Thymus (tissue), 14 donors: ENCODE measurements at places on chromosomes 2 and 18.

GRCh38 chr2:150567771-150568301, 80.4 kb upstream of the RND3 start:
- no peak for DNase-seq

DNA sequence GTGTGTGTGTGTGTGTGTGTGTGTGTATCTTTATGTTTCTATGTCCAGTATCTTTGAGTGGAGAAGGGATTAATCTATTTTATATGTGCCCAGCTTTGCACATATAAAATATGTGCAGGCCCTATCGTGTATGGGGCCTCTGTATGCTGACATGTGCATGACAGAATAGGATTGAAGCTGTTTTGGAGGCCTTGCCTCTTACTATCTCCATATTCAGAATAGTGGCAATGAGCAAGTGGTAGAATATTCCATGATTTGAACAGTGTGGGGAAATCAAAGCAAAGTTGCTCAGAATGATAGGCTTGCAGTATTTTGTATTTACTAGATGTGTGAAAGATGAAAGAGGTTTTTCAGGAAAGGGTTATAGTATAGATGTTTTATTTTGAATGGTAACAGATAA, 480.8 kb downstream of the XIRP2 start:
- DNase-seq: no peak

DNA sequence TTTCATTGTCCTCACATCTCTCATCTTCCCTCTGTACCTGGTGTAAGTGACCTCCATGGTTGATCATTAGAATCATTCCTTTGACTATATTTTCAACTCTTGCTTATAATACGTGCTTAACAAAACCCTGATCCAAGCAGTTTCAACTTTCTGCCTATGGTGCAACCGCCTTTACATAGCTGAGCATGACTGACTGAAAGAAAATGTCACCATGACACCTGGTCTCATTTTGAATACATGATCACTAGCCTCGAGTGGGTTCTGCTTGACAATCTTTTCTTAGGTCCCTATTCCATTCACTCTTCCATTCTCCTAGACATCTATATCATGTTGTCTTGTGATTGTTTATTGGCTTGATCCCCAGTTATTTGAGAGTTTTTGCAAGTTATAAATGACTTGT, 78.9 kb upstream of the STAM2 start:
- no peak for DNase-seq

DNA sequence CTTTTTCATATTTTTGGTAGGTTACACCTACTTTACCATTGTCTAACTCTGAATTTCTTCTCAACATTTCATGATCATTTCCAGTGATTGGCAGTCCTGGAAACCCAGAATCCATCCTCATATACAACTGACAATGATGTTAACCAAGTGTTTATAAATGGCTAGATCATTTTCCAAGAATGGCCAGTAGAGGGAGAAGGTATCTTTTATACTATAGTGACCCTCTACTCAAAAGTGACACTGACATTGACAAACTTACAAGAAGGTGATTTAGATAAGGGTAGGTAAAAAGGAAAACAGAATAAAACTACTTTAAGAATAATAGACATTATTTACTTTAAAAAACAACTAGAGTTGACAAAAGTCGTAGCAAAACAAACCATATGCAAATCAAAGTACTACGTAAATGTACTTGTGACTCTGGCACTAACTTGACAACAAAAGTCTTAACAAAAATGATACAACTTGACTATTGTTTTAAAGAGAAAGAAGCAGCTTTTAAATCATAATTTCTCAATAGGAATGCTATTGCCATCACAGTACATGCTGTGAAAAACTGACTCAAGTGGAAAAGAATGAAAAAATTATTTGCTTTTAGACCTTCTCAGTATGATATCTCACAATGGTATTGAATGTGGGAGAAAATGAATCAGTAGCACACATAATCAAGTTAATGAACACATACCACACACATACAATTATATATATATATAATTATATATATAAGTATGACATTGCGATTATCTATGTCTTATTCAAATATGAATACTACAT, 76.6 kb upstream of the GRB14 start:
- DNase-seq: no peak

DNA sequence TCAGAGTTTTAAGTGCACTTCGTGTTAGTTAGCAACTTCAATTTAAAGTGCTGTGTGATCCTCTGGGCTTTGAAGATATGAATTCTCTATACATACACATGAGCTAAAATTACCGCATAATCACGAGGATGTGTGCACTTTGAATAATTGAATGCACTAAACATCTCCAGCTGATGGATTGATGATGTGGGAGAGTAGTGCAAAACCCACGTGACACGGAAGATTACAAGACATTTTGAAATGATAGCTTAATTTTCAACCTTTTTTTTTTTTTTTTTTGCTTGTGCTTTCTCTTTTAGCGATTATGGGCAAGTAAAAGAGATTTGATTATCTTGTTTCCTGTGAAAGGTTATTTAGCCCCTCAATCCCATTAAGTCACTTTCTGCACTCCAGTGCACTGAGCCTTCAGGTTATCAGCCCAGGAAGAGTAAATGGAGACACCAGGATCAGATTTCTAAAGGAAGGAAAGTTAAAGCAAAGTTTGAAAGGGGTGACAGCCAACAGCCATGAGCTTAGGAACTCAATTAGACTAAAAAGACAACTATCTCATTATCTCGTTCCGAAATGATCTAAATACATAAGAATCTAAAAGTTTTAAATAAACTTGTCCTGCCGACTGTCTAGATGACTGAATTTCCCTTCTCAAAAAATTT, 81.6 kb downstream of the CDK15 start:
- no peak for DNase-seq

GRCh38 chr2:201450954-201451291, 335 bp downstream of the TRAK2 start:
- DNase-seq: no peak

GRCh38 chr2:23636426-23636825, 251.4 kb downstream of the KLHL29 start:
- DNase-seq: no peak

DNA sequence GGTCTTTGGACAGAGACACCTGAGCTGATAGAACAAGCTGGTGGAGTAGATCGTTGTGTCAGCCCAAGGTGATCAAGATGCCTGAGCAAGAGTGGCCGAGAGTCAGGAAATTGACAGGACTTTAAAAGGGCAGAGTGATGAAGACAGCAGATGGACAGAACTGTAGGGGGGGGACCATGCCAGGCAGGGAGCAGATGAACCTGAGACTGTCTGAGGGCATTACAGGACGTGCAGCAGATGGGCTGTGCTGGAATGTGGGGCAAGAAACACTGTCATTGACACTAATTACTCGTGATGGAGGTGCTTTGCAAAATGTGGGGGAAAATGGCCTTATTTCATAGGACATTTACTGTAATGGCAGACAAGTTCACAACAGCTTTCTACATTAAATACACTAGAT, 225.0 kb downstream of the THSD7B start:
- no peak for DNase-seq

DNA sequence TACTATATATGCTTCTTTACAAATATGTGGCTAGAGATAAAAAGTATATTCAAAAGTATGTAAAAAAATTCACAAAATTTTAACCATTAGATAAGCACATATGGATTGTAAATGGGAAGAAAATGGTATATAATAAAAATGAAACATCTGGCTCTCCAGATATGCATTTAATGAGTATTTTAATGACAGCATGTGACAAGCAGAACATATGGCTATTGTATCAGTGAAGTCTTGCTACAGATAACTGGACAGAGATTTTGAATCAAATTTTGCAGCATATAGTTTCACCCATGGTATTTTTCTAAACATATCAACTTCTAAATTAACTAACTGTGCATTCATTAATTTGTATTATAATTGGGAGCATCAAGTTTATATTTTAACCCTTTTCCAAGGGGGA, 5.0 kb upstream of the ABCA12 start:
- DNase-seq: no peak

DNA sequence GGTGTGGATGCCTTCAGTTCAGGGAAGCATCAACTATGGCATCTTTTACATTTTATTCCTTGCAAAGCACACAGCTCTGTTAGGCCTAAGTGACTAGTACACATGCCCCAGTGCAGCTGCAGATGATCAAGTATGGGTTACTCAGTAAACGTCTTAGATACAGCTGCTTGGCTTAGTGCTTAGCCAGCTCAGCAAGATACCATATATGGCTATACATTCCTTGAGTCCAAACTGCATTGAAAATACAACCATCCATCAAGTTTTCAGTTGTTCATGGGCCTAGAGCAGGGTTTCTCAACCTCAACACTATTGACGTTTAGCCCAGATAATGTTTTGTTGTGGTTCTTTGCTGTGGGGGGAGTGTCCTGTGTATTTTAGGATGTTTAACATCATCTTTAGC, 769.9 kb downstream of the TSN start:
- DNase-seq: no peak

GRCh38 chr2:132415915-132416722, 486 bp upstream of the GPR39 start:
- no peak for DNase-seq

GRCh38 chr2:217929757-217930707, 72.8 kb downstream of the TNS1 start:
- no peak for DNase-seq

GRCh38 chr18:57434536-57435494, at the start of gene ONECUT2:
Gene ONECUT2 (plus strand): TSS chr18:57435374. CDS start chr18:57435717, 343 bp downstream.
- peak; percentile 69 for DNase-seq

- no peak for DNase-seq
These were observed 23.7 kb downstream of the RTP5 start for GRCh38 chr2:241893265-241893664.

DNA sequence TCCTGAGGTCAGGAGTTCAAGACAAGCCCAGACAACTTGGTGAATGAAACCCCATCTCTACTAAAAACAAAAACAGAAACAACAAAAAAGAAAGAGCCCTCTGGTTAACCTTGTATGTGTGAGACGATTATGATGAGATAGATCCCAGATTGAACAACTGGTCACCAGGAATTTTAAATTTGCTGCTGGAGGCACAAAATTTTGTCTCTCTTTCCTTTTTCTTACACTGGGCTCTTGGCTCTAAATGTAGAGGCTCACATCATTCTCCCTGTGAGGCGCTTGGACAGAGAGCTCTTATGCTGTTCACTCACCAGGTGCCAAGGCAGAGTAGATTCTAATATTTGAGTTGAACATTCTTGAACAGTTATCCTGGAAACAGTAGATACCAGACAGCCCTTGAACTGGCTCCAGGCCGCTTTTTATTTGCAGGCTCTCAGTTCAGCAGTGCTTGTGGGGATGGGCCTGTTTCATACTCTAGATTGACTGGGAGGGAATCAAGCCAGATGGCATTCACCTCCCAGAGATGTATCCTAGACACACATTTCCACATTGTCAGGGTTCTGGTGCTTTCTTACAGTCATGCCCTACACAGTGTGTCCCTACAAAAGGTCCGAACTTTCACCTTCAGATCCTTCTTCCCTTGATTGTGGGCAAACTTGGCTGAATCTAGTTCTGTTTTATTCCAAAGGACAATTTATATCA, 1159.6 kb downstream of the RPIA start:
- DNase-seq: no peak

- no peak for DNase-seq
These were observed 86.2 kb downstream of the COPS8 start for GRCh38 chr2:237171881-237172280.

DNA sequence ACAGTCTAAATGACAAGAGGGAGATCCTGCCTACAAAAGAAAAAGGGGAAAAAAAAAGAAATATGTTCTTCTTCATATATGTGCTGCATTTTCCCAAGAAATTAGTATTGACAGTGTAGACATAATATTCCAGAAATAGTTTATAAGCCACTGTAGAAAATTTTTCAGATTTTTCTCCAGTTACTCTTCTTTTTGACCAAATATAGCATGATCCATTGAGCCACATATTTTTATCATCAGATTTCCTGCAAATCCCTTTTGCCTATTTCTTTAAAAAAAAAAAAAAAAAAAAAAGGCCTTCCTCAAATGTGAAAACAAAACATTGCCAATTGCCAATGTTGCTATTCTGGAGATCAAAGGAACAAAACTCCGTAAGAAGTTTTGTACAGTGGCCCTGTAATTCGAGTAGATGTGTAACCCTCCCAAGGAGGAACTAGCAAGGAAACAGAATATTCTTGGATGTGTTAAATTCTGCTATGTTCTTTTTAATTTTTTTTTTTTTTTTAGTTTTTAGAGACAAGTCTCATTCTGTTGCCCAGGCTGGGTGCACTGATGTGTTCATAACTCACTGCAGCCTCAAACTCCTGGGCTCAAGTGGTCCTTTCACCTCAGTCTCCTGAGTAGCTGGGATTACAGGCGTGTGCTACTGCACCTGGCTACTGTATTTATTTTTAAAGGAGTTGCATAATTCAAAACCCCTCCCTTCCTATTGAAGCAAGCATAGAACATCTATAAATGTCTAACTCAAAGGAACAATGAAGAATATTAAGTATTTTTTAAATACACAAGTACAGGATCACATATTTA, 12.5 kb upstream of the CABYR start:
- DNase-seq: no peak

GRCh38 chr2:165691615-165692014, 102.4 kb downstream of the GALNT3 start:
- no peak for DNase-seq

GRCh38 chr2:136439064-136439676, 321.2 kb upstream of the CXCR4 start:
- no peak for DNase-seq

DNA sequence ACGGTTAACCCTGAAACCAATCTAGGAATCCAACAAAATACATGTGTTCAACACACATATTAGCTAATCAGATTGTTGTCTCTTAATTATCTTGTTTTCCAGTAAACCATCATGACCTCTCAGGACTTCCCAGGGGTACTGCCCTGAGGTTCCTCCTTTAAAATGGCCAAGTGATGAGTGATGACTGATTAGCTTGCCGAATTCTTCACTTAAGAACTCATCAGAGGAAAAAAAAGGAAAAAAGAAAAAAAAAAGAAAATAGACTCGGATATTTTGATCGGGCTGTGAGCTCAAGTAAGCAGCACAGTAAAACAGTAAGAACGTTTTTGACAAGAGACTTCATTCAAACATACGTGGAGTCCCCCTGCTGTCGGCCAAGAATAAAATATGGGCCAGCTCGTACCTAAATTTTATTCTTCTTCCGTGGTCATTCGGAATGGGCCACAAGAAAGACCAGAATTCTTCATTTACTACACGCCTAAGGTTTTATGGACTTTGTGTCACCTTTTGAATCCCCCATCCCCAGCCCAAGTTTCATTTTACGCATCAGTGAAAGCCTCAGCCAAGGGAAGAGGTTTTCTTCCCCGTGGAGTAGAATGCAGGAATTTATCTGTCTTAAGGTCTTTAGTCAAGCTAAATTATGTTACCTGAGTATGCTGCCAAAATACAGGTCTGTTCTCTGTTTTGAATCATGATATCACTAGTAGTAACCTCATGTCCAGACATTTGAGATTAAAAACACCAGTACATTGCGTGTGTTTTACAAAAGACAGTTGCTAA, 40.5 kb downstream of the COLEC12 start:
- no peak for DNase-seq

DNA sequence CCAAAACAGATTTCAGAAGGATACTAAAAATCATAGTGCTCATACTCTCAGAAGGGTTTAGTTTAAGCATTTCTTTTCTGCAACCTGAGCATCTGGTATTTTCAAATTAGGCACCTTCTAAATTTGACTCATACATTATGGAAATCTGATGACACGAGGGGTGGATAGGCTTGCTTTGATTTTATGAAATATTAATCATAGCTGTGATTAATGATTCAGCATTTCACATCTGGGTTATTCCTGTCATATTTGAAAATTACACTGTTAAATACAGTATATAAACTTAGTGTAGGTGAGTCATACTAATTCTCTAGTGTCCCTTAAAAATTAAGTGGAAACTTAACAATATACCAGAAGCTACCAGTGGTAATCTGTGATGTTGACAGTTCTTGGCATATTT, 47.7 kb downstream of the MRPS9 start:
- no peak for DNase-seq
